ENCODE measurements at places on chromosomes 6 and 20.
A peak's percentile ranks its signal among the peaks of the same experiment; 100 is the strongest.

GRCh38 chr20:39112178-39112743 lies 150.1 kb downstream of the DHX35 start:
- no peak for DNase-seq

- DNase-seq, result no peak
These were observed 91.0 kb upstream of the MCHR2 start for GRCh38 chr6:100084991-100085364.

- DNase-seq, result no peak
These were observed 92.5 kb upstream of the E2F3 start for GRCh38 chr6:20309186-20309585.

DNA sequence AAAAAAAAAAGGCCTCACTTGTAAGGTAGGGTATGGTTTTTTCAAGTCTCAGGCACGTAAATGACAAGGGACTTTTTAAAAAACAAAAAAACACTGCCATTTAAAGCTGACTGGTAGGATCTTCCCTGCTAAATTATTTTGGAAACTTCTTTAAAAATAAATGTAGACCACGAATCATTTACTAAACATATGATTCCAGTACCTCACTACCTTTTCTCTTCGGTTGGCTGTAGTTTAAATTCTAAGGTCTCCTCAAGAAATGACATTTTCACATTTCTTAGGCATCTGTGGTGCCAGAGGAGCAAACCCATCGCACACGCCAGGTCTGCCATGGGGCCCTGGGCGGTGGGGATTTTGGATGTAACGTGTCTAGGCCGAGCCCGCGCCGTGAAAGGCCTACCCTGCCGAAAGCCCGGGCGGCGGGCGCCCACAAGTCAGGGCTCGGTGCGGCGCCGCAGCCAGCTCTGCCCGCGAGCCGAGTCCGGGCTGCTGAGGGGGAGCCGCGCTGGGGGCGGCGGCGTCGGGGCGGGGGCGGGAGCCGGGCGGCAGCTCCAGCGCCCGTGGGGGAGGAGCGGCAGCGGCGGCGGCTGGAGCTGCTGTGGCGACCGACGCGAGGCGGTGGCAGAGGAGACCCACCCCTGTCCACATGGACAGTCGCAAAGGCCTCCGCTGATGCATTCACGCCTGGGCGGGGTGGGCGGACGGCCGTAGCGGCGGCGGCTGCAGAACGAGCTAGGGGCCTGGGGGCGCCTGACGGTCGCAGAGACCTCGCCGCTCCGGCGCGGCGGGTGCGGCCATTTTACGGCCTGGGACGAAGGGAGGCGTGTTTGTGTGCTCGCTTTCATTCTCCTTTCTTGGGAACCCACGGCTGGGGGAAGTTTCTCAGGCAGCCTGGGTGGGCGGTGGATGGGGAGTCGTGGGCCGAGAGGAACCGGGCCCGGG lies at the start of gene SENP6:
Gene SENP6, plus strand, starts transcription at position 577 of the 942 bp plus-strand sequence. CDS start 645 bp downstream, outside the sequence.
- DNase-seq, result peak; percentile 92

DNA sequence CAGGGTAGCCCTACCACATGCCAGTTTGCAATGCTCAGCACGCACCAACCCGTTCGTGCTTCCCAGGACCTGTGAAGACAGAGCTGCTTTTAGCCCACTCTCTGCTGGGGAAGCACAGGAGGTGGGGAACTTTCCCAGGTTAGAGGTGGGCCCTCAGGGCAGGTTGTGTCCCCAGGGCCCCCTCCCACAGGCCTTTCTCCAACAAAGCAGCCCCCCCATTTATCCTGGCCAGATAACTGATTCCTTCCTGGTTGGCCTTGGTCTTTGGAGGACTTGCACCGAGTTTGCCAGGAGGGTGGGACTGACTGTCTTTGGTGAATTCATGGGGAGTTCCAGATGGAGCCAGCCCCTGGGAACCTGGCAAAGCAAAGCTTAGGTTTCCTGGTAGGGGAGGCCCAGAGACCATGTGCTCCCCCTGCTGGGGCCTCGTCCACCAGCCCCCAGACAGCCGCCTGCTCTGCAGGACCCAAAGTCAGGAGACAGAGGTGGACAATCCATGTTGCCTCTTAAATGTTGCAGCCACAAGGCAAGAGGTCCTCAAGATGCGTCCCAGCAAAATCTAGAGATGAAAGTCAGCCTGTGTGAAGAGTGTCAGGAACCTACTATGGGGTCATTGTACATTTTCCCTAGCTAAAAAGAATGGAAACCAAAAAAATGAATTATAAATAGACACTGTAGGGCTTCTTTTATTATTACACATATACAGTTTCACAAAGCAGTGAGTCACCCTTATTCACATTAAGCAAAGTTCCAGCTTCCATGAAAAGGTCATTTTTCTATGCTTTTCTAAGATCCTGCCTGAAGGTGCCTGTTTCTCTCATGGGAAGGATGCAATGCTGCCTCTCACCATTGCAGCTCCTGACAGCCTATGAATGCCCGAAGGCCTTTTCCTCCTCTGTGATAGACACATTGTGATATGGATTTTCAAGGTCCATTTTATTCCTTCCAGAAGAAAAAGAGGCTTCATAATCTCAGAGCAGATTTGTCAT lies 497.8 kb downstream of the PREX1 start:
- no peak for DNase-seq

DNA sequence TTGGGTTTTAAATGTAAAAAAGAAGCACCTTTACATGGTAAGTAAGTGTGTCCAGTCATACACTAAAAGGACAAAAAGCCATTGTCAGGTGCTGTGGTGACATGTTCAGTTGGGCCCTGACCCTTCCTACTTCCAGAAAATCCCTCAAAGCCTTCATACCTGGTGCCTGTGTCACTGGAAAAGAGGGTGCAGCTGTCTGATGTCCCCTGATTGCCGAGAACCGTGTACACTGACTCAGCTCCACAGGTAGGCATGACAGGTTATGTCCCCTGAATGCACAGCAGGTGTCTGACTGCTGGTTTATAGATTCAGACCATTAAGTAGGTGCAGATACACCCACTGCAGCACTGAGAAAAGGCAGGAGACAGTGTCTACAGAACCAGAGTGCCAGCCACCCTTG lies 99.1 kb downstream of the FOXC1 start:
- DNase-seq, result no peak

DNA sequence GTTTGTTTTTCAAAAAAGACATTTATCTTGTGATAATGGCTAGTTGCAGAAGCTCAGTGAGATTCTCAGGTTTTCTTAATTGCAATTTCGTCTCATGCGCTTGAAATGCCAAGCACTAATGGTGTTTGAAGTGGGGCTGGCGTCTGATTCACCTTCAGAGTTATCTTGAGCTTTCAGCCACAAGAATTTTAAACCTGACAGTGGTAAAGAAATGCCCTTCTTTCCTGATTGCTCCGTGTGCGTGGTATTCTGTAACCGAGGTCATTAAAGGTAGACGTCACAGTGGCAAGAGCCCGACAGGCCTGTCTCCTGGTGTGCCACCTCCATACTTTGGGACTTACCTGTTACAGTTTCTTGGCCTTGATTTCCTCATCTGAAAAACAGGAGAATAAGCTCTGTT lies 126.5 kb upstream of the QKI start:
- DNase-seq, result no peak

- DNase-seq, result no peak
These were observed 112.2 kb downstream of the DTNBP1 start for GRCh38 chr6:15550546-15551123.

- peak; percentile 63 for DNase-seq
These were observed 2.3 kb downstream of the ARID1B start for GRCh38 chr6:156779206-156780094.

DNA sequence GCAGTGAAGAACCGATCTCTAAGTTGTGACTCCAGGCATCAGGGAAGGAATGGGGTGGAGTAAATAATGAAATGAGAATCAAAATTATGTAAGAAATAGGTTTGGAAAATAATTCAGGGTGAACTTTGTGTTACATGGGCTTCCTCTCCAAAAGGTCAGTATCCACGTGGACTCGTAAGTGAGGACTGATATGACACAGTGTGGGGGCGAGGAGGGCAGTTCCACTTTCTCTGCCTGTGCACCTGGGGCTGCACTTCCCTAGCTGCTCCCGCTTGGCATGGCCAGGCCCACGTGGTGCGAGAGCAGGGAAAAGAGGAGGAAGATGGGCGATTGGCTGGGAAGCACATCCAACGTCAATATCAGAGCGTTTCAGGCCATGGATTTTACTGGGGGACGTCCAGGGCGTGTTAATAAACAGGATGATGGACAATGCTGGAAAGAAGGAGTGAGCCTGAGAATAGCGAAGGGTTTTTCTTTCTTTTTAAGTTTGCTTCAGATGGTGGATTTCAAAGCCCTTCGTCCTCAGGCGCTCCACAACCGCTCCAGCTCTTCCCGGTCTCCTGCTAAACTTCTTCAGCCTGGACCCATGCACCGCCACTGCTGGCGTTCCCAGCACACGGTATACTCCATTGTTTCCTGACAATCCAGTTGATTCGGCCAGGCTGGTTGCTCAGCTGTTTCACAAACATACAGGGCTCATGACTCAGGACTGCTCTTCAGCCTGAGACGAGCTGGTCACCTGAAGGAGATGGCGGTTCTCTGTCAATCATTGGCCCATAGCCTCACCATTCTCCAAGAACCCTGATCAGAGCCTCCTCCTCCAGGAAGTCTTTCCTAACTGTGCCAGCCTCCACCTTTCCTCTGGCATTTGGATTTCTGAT lies 11.8 kb downstream of the CCR6 start:
- DNase-seq, result no peak

GRCh38 chr6:82878812-82879211 lies 186.8 kb downstream of the UBE3D start:
- DNase-seq, result no peak

GRCh38 chr6:100458841-100459591 lies 5.7 kb downstream of the SIM1 start:
- no peak for DNase-seq

DNA sequence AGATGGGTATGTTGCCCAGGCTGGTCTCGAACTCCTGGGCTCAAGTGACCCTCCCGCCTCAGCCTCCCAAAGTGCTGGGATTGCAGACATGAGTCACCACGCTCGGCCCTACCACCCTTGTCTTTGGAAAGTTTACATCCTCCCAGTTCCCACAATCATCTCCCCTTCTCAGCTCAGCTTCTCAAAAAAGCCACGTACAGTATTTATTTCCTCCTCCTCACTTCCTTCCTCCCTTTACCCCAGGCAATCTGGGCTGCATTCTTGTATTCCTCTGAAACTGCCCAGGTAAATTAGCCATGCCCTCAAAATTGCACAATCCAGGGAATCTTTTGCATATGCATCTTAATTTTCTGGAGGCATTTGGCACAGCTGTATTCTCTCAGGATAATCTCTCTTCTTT lies 7.4 kb upstream of the SLC23A2 start:
- no peak for DNase-seq

DNA sequence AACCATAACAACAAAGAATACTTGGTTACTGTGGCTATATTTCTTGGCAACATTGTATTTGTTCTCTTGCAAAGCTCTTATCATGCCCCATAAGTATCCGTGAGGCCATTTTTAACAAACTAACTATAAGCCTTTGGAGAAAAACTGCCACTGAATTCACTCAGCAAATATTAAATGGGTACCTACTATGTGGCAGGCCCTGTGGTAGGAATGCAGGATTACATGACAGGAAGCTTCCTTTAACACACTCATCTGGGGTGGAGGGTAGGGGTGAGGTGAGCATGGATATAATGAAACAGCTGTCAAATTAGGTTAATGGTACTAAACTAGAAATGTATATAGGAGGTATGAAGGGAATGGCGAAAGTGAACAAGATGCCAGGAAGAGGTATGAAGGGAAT lies 504.8 kb downstream of the MEI4 start:
- no peak for DNase-seq

- DNase-seq, result no peak
These were observed 220.2 kb upstream of the EXOC2 start for GRCh38 chr6:912871-913835.

DNA sequence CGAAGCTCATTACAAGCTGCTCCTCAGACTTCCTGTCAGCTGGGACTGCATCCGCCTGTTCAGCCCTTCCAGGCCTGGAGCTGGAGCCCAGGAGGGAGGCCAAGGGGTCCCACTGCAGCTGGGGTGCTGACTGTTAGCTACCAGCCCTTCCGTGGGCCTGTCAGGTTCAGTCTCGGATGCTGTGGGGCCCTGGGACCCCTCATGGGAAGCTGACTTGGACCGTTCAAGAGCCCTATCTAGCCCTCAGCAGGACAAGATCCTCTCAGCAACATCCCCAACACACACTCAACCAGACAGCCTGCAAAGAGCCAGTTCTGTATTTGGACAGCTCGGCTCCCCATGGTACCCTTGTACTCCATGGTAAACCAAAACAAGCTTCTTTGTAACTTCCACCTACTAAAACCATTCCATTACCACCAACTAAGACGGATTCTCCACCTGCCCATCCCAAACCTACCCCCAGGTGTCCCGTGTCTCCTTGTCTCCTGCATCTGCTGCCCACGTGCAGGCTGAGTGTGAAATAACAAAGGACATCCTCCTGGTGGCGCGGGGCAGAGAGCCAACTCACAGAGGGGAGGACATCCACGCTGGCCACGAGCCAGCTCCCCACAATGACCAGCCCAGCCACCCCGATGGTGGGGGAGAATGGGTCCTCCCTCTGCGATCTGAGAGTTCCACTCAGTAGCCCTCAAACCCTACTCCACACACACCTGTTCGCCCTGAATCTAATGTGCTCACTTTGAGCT lies 111.2 kb downstream of the TAF4 start:
- DNase-seq, result no peak

- no peak for DNase-seq
These were observed 3.5 kb downstream of the TBPL1 start for GRCh38 chr6:133956416-133957049.

DNA sequence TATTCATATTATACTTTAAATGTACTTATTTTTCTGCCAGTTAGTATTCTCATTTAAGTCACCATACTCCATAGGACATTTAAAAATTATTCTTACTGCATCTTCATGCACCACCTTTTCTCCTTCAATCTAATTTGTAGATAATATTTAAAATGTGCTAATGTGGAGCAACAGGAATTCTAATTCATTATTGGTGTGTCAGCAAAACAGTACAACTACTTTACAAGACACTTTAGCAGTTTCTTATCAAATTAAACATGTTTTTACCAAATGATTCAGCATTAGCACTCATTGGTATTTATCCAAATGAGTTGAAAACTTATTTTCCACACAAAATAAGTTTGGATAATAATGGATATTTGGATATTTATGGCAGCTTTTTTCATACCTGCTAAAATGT lies 1041.8 kb upstream of the ADGRB3 start:
- no peak for DNase-seq

DNA sequence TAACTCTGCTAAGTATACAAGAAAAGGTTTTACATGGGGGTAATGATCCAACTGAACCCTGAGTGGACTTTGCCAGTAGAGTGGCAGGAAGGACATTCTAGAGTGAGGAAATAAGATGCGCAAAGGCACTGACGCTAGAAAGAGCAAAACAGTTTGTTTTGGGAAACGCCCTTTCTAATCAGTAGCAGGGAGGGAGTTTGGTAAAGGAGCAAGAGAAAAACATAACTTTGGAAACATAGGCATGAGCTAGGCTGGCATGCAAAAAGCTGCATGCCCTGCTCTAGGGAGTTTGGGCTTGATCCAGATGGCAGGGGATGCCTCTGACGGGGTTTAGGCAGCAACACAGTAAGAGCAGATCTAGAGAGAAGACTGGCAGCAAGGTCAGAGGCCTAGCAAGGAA lies 135.2 kb downstream of the DST start:
- no peak for DNase-seq

All from stimulated activated naive CD4-positive, alpha-beta T cell (primary cell).